Naive B cell (primary cell): ENCODE measurements at places on chromosomes 1 and 21. TPM values are rescaled to one million over a fixed set of nuclear protein-coding genes. Genes with fewer than 3 reads are reported as not detected.

VSIG8 gene
- polyA plus RNA-seq, result not detected

CD5L gene
- polyA plus RNA-seq, result not detected

MTR gene
- 6.8 TPM for polyA plus RNA-seq

ZNF670 gene
- 3.8 TPM for polyA plus RNA-seq

C1QB gene
- polyA plus RNA-seq, result not detected

PPT1 gene
- polyA plus RNA-seq, result 124 TPM

SYT14 gene
- polyA plus RNA-seq, result not detected

PRRC2C gene
- 15.3 TPM for polyA plus RNA-seq

DBT gene
- polyA plus RNA-seq, result 2.2 TPM

CFHR3 gene
- not detected for polyA plus RNA-seq

VWA1 gene
- not detected for polyA plus RNA-seq

MRPL39 gene
- polyA plus RNA-seq, result 50.7 TPM

MCOLN3 gene
- polyA plus RNA-seq, result not detected
